ENCODE measurements at places on chromosomes 7 and 10. TPM values are rescaled to one million over a fixed set of nuclear protein-coding genes. Genes with fewer than 3 reads are reported as not detected.

Gene CCL24
- not detected for total RNA-seq

Gene CCDC6
- total RNA-seq = 48.7 TPM

Gene INSIG1
- total RNA-seq = 92.6 TPM

Gene MACROH2A2
- 3.0 TPM for total RNA-seq

Gene CLDN4
- 295 TPM for total RNA-seq

Gene TET1
- 2.3 TPM for total RNA-seq

Gene ITGA8
- total RNA-seq = 0.18 TPM

Gene GNG11
- total RNA-seq = 7.0 TPM

Gene ADCY1
- total RNA-seq = 2.1 TPM

Gene SLC18A3
- total RNA-seq = not detected

Gene NEBL
- total RNA-seq = 32.3 TPM

Gene SPDYE1
- total RNA-seq = not detected

Gene TLX1
- total RNA-seq = 0.13 TPM

Gene EXOSC1
- 60.3 TPM for total RNA-seq

Gene OGDHL
- 1.3 TPM for total RNA-seq

Gene OPALIN
- not detected for total RNA-seq

Gene LDB3
- total RNA-seq = 0.15 TPM

Gene SEC31B
- 17.8 TPM for total RNA-seq

Gene CFAP43
- total RNA-seq = 0.21 TPM

Gene TAS2R3
- total RNA-seq = 0.49 TPM

Gene CLDN3
- total RNA-seq = 16.8 TPM

Gene NEUROD6
- total RNA-seq = not detected

Gene GIMAP5
- 0.51 TPM for total RNA-seq

Gene TMEM72
- not detected for total RNA-seq

Gene MAPK8
- total RNA-seq = 66.6 TPM

Gene PRR15
- 0.23 TPM for total RNA-seq

Gene FKBP14
- total RNA-seq = 36.0 TPM

Gene PNLIP
- total RNA-seq = 1.5 TPM
